Activated CD4-positive, alpha-beta T cell treated with anti-CD3 and anti-CD28 coated beads for 1 hour (primary cell): ENCODE measurements at places on chromosomes 11 and 22.

DNA sequence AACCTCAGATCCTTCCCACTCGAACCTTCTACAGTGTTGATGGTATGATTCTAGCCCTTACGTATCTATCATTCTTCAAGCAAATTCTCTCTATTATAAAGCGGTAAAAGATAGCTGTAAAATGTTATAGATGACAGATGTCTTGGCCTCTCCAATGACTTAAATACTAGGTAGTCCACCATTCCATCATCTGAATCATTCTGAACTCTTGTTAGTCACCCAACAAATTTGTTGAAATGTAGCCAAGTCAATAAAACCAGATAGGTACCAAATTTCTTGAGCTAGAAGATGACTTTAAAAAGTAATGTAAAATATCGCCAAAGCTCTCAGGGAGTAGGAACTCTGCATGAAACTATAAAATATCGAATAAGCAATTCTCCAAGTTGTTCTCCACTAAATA lies 32.6 kb upstream of the PICALM start:
- no peak for DNase-seq

GRCh38 chr11:90344546-90344945 lies 121.7 kb upstream of the CHORDC1 start:
- DNase-seq, result no peak

GRCh38 chr11:91902312-91902711 lies 322.3 kb upstream of the FAT3 start:
- DNase-seq, result no peak

- DNase-seq, result no peak
Measured at GRCh38 chr22:44838316-44839016, 86.1 kb downstream of the ARHGAP8 start.

GRCh38 chr22:32123657-32124056 lies 35.4 kb downstream of the C22orf42 start:
- no peak for DNase-seq

GRCh38 chr22:20312396-20313191 lies 7.3 kb downstream of the DGCR6L start:
- DNase-seq, result no peak

- DNase-seq, result no peak
Measured at GRCh38 chr11:104370478-104370877, 206.5 kb upstream of the PDGFD start.

DNA sequence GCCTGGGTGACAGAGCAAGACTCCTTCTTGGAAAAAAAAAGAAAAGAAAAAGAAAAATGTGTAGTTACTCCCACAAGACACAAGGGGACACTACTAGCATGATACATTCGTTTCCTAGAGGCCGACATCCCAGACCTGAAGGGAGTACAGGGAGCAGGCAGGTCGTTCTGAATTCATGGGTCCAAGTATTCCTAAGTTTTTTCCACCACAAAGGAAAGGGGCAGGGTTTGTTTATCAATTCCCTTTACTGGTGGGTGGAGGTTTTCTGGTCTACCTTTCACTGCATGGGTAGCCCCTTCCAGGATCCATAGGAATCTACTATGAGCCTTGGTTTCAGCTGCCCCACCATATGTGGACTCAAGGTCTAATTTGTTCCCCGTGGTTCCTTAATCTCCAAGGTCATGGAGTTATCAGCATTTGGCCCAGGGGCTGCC lies 11.8 kb downstream of the TIGD3 start:
- no peak for DNase-seq

DNA sequence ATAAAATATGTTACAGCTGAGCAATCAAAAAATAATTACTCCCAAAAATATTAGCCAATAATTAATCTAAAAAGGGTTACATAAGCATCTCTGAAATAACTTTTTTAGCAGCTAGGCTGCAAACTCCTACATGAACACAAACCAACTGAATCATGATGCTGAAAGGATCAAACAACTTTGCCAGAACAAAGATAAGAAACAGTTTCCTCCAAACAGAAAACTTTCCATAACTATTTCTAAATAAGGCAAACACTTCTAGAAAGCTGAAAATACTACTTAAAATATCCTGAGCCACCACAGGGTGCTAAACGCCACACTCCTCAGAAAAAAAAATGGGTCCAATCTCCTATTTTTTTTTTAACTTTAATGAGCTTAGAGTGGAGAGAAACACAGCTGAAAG lies 68.6 kb upstream of the ARHGAP32 start:
- DNase-seq, result no peak

DNA sequence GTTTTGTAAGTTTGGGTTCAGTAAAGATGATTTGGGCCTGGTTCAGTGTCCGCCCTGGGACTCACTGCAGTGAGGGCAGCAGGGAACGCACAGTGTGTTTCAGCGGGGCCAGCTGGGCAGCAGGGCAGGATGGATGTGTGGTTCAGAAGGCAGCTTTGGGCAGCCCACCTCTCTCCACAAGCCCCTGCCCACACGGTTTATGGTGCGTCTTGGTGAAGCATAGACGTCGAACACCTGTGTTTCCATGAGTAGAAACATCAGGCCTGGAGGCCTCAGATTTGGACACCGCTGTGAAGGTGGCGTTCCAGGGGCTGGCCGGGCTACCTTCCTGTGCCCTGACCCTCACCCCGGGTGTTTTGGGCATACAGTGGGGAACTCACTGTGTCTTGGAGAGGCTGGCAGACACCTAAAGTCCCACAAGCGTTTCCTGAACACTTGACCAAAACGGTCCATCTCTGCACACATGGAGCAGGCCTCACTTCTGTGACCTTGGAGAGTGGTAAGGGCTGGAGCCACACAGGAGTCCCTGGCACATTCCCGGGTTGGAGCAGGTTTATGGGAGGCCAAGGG lies 59.0 kb downstream of the ST14 start:
- DNase-seq, result no peak

DNA sequence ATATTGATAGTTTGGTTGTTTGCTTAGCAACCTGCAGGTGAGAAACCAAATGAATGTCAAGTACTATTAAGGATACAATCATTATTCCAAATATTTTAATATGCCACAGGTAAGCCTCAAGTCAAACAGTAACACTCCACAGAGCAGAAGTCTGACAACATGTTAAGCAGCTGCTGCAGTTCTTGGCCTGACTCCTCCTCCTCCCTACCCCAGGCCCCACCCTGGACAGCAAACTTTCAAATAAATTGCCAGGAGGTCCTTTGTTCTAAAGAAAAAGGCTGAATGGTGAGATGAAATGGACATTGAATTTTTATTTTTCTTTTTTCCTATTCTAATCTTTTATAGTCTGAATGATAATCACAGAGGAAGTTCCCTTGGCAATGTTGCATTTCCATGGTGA lies 260.0 kb upstream of the POU2AF2 start:
- no peak for DNase-seq

GRCh38 chr11:8017071-8017470 lies 29.9 kb downstream of the EIF3F start:
- DNase-seq, result no peak

- DNase-seq, result no peak
Measured at GRCh38 chr11:8717544-8717875, 34.9 kb downstream of the RPL27A start.

GRCh38 chr11:67482275-67482826 lies 475 bp upstream of the AIP start:
- no peak for DNase-seq

GRCh38 chr11:104073950-104074705 lies 37.7 kb downstream of the DDI1 start:
- DNase-seq, result no peak

- DNase-seq, result no peak
Measured at GRCh38 chr22:39773976-39774539, 119.5 kb downstream of the ENTHD1 start.

DNA sequence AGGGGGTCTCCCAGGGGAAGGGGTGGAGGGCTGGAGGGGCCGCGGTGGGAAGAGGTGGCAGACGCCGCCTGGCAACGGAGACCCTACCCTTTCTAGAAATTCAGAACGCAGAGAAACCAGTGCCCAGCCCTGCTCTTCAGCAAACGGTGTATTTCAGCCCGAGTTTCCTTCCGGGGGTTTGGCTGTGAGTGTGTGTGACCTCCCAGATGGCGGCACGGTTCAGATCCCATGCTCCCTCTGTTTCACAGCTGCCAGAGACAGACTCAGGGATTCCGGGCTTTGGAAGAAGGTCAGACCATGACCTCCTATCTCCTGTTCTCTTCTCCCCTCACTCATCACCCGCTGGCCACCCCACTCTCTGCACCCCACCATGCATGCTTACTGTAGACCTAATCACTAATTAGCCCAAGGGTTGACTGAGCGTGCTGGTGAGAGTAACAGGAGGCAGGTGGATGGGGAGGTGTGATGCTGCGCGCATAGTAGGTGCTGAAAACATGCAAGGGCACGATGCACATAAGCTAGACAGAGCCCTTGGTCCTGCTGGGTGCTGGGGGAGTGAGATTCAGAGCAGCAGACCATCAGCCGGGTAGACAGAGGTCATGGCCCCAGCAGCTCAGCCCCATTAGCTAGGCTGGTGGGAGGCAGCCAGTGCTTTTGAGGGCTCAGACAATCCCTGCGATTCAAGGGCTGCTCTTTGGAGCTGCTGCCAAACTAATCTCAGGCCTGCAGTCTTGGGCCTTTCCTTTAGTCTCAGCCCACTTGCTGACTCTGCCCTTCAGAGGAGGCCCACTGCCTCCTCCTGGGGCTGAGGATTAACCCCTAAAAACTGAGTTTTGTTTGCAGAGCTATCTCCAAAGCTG lies 256.5 kb upstream of the CADM1 start:
- DNase-seq, result no peak

- no peak for DNase-seq
Measured at GRCh38 chr11:110305169-110306018, 9.0 kb upstream of the RDX start.

- DNase-seq, result no peak
Measured at GRCh38 chr22:32602154-32602553, 127.5 kb downstream of the FBXO7 start.

DNA sequence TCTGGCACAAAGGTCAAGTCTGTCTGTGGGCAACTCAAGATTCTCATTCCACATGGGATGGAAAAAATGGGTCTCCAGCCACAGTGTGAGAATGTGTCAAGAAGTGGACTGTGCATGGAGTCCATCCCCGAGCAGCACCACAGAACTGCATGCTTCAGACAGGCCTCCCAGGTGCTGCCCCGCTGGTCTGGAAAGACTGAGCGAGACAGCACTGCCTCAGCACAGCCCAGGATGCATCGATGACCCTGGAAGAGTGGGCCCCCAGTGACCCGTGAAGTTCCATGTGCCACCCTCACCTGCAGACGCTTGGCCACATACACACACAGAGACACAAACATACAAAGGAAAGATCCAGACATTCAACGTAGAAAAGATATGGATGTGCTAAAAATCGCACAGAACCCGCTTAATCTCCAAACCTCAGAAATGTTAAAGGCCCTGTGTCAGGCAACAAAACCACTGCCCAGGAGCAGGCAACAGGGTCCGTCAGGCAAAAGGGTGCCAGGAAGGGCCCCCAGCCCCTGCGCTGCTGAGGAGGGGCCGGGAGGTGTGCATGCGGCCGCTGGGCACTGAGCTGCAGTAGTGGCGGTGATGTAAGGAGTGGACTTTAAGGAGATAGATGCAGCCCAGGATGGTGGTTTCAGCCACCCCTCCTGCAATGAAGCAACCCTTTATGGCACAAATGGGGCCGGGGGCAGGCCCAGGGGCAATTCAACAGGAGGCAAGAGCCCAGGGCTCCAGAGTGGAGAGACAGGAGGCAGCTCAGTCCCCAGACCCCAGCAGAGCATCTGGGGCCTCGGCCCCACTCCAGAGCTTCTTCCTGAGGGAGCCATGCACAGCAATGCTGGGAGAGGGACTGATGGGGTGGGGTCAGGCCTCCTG lies 84.7 kb downstream of the DGCR2 start:
- no peak for DNase-seq

DNA sequence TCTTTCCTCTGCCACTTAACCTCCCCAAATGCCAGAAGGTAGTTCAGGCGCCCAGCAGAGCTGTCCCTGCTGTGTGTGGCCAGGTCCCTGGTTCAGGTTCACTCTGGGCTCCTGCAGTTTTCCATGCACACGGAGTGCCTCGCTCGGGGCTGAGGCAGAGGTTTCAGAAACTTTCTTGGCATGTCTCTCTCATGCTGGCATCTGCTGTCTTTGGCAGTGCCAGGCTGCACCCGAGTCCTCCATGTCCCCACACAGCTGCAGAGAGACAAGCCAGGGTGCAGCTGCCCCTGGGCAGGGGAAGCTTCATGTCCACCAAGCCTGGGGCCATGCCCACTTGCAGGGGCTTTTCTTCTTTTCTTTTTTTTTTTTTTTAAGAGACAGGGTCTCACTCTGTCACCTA lies 7.0 kb upstream of the NEFH start:
- DNase-seq, result no peak

GRCh38 chr11:81870066-81870412 lies 863.6 kb downstream of the FAM181B start:
- no peak for DNase-seq

GRCh38 chr11:74084796-74085541 lies 76.1 kb upstream of the UCP3 start:
- DNase-seq, result no peak

GRCh38 chr11:33825854-33826560 lies 51.7 kb upstream of the FBXO3 start:
- no peak for DNase-seq

GRCh38 chr11:127738771-127739286 lies 738.3 kb upstream of the KIRREL3 start:
- no peak for DNase-seq

DNA sequence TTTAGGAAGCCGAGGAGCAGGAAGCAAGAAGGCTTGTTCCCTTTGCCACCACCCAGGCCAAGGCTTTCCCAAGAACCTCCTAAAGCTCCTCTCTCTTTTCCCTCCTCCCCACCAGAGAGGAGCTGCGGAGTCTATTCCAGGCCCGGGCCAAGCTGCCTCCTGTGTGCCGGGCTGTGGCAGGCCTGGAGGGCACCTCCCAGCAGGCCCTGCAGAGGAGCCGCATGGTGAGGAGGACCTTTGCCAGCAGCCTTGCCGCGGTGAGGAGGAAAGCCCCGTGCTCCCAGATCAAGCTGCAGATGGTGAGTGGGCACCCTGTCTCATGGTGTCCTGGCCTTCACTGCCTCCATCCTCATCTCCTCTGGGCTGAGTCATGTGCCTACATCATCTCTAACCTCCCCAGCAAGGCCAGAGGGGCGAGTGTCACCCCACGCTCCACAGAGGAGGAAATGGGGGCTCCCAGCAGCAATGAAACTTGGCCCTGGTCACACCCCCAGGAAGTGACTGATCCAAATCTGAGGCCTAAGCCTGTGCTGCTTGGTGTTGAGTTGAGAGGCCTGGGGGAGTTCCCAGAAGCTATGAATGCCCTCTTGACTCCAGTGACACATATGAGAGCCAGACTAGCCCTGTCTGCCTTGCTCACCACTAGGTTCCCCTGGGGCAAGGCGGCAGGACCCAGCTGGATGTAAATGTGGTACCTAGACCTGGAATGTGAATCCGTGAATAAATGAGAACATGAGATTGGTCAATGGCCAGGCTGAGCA lies 104.2 kb downstream of the MYO18B start:
- no peak for DNase-seq

DNA sequence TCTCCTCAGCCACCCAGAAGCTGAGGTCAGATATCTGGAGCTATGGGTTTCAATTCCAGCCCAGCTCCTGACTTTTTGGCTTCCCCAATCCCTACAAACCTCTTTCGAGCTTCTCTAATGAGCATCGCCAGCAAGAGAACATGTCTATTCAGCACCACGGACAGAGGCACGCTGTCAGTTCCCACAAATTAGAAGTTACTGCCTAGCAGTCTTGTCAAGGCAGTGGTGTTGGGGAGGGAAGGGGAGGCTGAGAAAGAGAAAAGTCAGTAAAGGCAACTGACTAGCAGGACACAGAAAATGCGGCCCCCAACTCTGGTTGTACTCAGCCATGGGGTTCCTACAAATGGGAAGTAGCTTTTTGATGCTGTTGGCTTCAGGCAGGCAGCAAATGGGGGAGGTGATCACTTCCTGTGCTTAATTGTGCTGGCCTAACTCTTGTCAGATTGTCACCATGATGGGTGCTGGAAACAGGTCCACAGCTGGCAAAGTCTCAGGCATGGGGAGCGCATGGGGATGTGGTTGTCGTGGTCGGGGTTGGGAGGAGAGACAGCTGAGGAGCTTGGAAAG lies 205.9 kb downstream of the ST3GAL4 start:
- DNase-seq, result no peak
